GM13977 (cell line): ENCODE measurements at places on chromosomes 11 and 22.

DNA sequence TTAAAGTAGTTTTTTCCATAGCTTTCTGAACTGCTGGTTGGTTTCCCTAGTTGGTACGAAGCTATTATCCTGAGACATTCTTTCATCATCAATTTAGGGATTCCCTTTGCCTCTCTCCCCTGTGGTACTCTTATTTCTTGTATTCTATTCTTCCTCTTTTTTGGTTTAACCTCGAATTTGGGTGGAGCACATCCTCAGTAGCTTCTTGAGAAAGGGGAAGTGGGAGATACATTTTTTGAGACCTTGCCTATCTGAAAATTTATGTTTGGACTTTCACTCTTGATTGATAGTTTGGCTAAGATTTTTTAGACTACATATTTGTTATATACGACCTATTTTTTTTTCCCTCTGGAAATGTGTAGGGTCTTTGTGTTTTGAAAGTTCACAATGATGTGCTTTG, 121.7 kb upstream of the ZBED5 start:
- no peak for DNase-seq

DNA sequence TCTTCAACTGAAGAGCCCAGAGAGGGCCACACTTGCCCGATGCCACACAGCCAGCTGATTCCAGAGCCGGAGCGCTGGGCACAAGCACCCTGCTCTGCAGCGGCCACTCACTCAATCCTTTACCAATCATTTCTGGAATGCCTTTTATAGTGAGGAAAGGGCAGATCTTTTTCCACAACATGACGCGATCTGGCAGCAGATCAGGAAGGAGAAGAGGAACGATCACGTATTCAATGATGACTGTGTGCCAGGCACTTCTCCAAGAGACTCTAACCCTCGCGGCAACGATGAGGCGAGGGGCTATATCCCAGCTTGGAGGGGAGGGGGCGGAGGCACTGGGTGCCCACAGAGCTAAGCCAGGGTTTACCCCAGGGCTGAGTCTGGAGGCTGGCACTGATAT, 56.3 kb upstream of the TCF20 start:
- no peak for DNase-seq

GRCh38 chr11:75593286-75593915, 31.3 kb downstream of the SERPINH1 start:
- DNase-seq, result no peak

GRCh38 chr22:44070029-44070428, 45.9 kb downstream of the PARVB start:
- no peak for DNase-seq

GRCh38 chr11:118606157-118606843, 1.1 kb upstream of the PHLDB1 start:
- DNase-seq, result no peak

- DNase-seq, result no peak
Measured at GRCh38 chr11:35106595-35106994, 32.4 kb upstream of the CD44 start.
